ENCODE measurements at places on chromosomes 3 and 15.
A peak's percentile ranks its signal among the peaks of the same experiment; 100 is the strongest.

GRCh38 chr3:131922356-131922755 lies 112.5 kb downstream of the CPNE4 start:
- DNase-seq = no peak

DNA sequence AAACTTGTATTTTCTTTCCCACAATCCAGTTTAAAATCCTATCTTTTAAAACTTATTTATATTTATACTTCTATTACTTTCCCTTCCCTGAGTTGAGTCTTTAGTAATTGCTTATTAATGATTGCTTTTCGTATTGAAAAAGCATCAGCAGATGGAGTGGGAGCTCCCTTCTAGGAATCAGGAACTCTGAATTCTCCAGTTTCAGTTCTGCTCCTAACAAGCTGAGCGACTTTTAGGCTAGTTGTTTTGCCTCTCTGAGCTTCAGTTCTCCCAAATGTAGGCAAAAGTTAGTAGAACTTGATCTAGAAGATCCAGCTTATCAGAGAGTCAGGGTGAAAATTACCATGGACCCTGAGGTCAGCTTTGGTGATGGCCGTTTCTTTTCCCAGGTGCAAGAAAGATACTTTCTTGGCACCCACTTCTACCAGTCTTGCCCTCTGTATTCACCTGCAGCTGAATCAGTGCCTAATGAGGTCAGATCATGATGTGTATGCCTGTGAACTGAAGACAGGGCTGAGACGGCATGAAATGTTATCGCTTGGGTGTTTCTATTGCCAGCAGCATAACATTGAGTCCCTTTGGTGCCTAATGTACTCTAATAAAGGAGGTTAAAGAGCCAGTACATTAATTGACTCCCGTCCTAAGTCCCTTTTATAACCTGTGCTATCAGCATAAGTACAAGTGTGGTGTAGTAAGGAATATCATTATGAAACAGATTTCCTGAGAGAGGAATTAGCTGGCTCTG lies 194.5 kb upstream of the TBC1D5 start:
- no peak for DNase-seq

DNA sequence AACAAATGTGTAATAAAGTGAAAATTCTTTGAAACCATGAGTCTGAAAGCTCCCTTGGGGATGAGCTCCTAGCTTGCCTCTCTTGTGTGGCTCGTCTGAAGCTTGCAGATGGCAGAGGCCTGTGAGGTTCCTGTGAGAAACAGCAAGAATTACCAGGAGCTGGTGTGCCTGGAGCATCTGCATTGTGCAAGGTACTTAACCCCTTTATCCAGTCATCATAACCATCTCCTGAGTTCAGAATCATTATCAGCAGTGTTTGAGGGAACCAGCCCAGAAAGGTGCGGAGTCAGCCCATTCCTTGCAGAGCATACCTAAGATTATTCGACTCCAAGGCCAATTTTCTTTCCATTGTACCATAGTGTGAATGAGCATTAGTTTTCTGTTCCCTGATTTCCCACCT lies 51.7 kb upstream of the TRA2B start:
- no peak for DNase-seq

- peak; percentile 10 for DNase-seq
Observed at GRCh38 chr3:58899159-58899952, 150.5 kb downstream of the CFAP20DC start.

DNA sequence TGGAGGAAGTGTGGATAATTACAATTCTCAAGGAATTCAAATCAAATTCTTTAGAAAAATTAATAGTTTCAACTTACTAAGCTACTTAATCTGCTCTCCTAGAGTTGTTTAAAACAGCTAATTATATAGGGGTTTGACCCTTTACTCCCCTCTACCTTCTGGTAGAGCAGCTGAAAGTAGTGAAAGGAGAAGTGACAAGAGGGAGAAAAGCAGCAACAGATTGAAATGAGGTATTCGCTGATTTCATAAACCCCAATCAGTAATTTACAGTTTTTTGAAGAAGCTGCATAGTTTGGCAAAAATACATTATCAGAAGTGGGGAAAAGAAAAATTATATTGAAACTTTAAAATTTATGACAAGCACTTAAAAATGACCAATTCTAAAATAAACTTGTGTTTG lies 52.8 kb downstream of the ZMAT3 start:
- no peak for DNase-seq

GRCh38 chr3:154361099-154361498 lies 36.8 kb upstream of the DHX36 start:
- no peak for DNase-seq

- no peak for DNase-seq
Observed at GRCh38 chr3:102036017-102036416, 186.7 kb downstream of the NFKBIZ start.

DNA sequence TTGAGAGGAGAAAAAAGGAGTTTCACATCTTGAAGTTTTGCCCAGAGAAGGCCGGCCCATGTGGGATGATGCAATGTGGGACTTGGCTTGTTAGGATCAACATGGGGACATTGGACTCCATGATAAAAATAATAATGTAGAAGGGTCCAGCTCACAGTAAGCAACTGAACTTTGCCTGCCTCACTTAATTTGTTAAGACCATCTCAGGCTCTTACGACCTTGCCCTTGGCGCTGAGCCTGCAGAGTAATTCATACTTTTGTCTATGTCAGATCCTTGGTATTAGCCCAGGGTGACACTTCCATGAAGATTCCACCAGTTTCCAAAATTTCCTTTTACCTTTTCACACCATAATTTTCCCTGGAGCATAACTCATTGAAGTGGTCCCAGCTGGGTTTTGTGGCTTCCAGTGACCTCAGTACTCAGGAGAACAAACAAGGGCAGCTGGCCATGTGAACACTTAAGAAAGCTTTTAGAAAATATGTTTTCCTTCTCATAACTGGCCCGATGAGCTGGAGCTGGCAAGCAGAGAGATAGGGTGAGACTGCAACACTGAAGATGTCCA lies 315.4 kb upstream of the RASGRP1 start:
- no peak for DNase-seq

- no peak for DNase-seq
Observed at GRCh38 chr3:6260551-6261191, 600.2 kb upstream of the GRM7 start.

- DNase-seq = no peak
Observed at GRCh38 chr15:38885471-38885952, 320.9 kb upstream of the RASGRP1 start.

DNA sequence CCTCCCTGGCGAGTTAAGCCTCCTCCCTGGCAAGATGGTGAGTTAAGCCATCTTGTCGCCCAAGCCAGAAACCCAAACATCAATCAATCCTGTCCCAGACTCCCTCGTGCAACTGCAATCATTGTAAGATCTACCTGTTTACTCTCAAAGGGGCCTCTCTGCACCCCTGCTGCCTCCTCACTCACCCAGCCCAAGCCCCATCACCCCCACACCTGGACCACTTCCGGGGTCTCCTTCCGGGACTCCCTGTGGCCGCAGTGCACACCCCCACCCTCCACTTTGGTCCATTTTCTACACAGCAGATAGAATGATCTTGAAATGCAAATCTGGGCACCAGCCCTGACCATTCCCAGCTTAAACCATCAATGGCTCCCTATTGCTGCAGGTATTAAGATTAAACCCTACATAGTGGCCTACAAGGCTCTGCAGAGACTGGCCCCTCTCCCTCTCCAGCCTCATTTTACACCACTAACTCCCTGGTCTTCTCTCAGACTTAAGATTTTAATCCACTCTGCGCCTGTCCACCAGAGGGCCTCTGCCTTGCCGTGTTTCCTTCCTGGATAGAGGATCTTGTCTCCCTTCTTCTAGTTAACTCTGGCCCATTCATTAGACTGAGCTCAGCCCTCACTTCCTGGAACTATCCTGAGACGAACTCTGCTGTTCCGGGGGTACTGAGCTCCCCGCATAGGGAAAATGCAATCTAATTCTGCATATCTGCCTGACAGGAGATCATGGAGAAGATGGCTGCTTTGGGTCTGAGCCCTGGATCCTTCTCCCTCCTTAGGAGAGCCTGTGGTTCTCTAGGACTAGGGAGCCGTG lies 41.9 kb upstream of the SLC6A1 start:
- DNase-seq = peak; percentile 62

GRCh38 chr3:48851407-48851806 lies 3.7 kb upstream of the PRKAR2A start:
- peak; percentile 33 for DNase-seq

DNA sequence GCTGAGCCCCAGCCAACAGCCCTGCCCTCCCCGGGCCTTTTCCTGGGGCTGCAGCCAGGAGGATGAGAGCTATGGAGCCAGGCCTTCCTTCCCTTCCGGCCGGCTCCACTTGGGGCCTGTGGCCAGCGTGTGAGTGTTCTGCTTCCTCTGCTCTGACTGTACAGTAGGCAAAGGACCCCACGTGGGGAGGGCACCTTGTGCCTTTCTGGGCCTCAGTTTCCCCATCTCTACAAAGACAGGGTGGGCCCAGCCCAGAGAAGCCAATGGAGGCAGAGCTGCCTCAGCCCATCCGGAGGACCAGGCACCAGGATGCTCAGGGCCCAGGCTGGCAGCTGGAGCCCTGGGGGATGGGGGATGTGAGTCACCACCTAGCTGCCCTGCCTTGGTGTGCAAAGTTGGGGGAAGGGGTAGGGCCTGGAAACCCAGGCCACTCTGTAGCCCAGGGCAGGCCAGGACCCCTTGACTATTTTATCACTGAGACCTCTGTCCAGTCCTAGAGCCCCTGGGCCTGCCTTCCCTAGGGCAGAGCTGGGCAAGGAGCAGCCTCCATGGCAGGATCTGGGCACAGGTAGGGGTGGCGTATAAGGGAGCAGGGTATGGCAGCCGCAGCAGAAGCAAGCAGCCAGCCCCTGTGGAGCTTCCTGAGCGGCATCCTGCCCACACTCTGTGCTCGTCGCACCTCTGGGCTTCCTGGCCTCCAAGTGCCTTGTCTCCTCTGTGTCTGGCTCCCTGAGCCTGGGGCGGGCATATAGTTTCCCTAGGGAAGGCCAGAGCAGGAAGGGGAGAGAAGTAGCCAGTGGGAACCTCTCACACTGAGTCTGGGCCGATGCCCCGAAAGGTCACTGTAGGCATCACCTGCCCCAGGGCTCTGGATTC lies 1.8 kb downstream of the PSTPIP1 start:
- DNase-seq = no peak

GRCh38 chr3:188090620-188091309 lies 63.2 kb upstream of the LPP start:
- no peak for DNase-seq

DNA sequence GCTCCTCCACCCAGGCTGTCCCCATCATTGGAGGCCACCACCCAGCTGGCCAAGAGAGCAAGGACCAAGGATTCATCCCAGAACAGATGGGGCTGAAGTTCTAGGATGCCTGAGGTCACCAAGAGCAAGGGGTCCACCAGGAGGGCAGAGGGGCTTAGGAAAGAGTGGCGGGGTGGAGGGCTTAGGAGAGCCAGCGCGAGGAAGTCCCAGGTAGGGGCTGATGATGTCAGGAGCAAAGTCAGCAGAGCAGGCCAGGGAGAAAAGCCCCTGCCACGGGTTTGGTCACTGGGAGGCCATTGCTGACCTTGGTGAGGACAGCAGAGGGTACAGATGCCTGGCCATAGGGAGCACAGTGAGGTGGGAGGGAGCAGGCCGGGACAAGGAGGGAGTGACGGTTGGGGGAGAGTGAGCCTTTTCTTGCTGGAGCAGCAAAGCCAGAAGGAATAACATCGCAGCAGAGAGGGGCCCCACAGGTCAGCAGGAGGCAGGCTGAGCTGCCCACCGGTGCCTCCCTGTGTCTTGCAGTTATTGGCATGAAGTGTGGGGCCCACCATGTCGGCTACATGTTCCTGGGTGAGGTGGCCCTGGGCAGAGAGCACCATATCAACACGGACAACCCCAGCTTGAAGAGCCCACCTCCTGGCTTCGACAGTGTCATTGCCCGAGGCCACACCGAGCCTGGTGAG lies 5.2 kb downstream of the PARP3 start:
- no peak for DNase-seq

- no peak for DNase-seq
Observed at GRCh38 chr15:101490922-101491733, 1.6 kb upstream of the PCSK6 start.

- DNase-seq = no peak
Observed at GRCh38 chr15:81195339-81195864, 1.3 kb upstream of the IL16 start.

GRCh38 chr3:76698136-76698706 lies 341.7 kb upstream of the ROBO2 start:
- no peak for DNase-seq

DNA sequence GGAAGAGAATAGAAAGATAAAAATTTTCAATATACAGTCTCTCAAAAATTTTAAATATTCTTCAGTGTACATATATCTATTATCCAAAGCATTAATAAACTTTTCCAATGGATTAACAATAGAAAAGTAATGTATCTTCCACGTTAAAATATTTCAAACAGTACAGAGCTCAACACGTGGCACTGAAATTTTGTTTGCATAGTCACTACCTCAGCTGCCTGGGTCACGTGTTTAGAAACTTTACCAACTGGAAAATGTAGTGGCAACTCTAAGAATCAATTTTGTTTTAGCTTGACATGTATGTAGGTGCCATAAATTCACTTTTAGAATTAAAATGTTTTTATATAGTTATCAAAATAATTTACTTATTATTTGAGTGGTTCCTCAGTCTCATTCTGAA lies 85.3 kb downstream of the CNTN3 start:
- DNase-seq = no peak

DNA sequence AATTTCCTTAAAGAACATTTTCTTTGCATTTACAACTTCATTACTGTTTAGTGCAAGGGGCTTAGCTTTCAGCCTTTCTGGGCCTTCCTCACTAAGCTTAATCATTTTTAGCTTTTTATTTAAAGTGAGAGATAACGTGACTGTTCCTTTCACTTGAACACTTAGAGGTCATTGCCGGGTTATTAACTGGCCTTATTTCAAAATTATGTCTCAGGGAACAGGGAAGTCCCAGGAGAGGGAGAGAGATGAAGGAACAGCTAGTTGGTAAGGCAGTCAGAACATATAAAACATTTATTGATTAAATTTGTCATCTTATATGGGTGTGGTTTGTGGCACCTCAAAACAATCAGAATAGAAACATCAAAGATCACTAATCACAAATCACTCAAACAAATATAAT lies 268.7 kb downstream of the TIGIT start:
- DNase-seq = no peak

DNA sequence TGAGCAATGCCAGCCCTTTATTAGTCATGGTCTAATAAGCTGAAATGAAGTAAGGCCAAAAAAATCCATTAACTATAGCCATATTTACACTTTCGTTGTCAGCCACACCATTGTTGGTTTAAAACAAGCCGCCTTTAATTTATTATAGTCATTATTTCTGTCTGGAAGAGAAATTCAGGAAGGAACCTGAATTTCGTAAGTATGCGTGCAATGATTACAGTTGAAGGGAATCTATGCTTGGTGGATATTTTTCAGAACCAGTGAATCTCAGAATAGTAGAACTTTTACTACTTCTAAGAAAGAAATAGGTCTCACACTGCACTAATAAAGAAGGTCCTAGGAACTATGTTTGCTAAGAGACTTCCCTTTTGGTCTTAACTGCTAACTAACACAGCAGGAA lies 59.1 kb downstream of the FAM43A start:
- DNase-seq = no peak

DNA sequence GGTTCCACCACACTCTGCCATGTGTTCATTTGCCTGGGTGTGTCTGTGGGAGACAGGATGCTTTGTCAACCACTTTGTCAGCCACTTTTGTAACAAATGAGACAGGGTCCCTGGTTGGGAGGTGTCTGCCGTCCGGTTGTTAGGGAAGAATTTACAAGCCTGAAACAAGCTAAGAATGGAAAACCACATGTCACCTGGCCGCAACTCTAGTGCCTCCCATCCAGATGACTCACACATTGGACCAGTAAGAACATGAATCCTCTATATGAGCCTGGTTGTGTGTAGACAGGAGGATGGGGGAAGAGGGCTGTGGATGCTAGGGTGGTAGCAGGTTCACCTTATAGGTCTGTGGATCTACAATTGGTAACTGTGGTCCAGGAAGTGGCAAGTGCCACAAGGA lies 335.3 kb downstream of the CLSTN2 start:
- no peak for DNase-seq

- DNase-seq = no peak
Observed at GRCh38 chr3:153069598-153070510, 92.2 kb upstream of the RAP2B start.
